DMS 273 treated with DMSO at 0.1 percent for 48 hours (cell line): ENCODE measurements at places on chromosomes 11 and 22.

GRCh38 chr11:111539426-111540113 is 950 bp upstream of the LAYN start:
- peak; percentile 80 for DNase-seq

GRCh38 chr11:74288161-74288560 is 23.3 kb downstream of the P4HA3 start:
- no peak for DNase-seq

DNA sequence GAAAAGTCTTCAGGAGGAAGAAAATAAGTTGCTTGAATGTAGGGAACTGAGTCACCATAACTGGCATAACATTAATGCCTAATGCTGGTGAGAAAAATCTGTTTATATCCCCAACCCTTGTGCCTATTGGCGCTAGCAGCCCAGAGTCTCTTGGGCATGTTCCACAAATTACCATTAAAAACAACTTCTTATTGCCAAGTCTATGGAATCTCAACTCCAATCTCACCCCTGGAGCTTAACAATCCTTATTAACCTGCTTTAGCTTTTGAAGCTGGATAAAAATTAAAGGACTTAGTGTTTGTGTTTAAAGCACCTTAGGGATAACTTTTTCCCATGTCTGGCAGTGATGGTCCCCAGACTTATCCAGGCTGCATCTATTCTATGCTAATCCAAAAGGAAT is 143.0 kb downstream of the APIP start:
- no peak for DNase-seq

DNA sequence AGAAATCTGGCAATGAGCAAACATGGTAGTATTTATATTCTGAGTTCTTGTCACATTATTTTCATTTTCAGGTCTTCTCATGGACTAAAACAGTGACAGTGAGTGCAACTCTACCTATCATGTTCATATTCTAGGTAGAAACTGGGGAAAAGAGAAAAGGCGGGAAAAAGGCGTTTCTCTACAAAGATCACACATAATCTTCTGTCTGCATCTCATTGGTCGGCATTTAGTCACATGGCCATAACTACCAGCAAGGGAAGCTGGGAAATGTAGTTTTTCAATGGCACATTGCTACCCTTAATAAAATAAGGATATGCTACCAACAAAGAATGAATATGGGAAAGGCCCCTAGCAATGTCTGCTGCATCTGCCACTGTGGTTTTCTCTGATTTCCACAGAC is 57.6 kb upstream of the B3GAT1 start:
- DNase-seq = no peak

DNA sequence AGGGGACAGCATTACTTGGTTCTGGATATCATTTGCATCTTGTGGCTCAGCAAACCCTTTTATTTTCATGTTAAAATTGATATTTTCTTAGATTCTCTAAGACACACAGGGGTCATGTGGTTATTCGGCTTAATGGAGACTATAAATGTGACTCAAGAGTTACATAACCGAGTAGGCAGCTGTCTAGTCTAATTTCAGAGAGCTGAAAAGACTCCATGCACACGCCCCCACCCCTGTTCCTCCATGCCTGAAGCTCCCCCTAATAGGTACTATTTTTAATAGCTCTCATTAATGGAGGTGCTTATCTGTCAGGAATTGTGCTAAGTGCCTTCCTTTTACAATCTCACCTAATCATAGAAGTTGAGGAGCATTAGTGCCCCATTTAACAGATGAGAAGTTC is 189.2 kb upstream of the ARHGAP20 start:
- no peak for DNase-seq

DNA sequence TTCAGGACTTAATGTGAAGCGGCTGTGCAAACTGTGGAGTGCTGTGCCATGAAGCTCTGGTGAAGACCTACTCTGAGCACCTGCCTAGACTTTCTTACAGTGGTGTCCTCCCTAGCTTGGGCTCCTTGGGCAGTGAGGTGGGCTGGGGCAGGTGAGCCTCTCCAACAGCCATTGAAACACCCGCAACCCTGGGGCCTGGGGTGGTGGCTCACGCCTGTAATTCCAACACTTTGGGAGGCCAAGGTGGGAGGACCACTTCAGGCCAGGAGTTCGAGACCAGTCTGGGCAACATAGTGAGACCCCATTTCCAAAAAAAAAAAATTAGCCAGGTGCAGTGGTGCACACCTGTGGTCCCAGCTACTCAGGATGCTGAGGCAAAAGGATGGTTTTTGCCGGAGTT is 14.3 kb upstream of the SEC14L3 start:
- DNase-seq = no peak

GRCh38 chr11:112366777-112367176 is 106.1 kb upstream of the PLET1 start:
- no peak for DNase-seq

- DNase-seq = no peak
These were observed 151.6 kb upstream of the BLID start for GRCh38 chr11:122267602-122268001.

DNA sequence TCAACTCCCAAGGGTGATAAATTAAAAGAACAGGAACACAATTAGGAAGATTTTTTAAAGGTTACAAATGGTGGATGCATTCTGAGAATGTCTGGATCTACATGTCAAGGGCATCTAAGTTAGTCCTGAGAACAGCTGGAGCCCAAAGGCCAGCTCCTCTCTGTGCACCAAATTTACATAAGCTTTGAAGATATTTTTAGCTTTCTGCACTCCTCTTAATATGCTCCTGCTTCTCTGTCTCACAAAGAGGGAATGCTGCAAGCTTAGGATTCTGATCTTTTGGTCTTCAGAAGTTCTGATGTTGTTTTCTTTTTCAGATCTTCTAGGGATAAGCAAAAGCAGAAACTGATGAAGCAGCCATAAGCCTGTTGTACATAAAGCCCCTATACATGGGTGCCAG is 309.8 kb upstream of the NCAM1 start:
- no peak for DNase-seq

GRCh38 chr11:133202816-133203215 is 329.5 kb downstream of the OPCML start:
- DNase-seq = no peak

DNA sequence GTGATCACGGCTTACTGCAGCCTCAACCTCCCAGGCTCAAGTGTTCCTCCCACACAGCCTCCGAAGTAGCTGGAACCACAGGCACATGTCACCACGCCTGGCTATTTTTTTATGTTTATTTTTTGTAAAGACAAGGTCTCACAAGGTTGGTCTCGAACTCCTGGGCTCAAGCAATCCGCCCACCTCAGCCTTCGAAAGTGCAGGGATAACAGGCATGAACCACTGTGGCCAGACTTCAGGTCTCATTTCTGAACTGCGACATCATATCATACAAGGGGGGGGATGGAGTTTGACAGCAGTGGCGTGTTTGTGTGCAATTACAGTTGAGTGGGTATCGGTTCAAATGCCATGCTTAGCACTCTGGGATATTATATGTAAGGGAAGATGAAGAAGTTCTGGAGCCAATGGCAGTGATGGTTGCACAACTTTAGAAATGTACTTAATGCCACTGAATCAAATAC is 6.9 kb downstream of the NAALADL1 start:
- no peak for DNase-seq

DNA sequence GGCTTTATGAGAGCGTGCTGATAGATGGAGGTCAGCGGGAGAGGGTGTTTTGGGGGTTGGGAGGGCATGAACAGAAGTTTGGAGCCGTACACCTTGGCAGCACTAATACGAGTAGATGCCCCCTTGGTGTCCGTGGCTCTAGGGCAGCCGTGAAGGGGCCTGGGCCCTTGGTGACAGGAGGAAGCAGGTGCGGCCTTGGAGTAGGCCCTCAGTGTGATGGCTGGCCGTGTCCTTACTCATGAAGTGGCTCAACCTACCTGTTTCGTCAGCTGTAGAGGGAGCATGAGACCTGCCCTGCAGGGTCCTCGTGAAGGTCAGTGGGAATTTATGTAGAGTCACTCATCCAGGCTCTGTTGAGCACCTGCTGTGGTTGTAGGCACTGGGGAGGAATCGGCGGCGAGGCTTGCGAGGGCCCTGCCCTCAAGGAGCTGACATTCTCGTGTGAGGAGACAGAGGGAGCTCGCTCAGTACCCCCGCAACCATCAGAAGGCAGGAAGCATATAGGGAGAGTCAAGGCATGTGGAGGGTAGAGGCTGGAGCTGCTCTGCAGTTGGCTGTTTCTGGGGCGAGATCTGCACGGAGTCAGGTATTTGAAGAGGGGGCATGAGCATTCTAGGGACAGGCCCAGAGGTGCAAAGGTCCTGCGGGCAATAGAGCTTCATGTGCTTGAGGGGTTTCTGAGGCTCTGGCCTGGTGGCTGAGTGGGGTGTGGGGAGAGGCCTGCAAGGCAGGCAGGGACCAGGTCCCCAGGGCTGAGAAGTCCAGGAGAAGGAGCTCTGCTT is 39.6 kb downstream of the TBC1D22A start:
- no peak for DNase-seq

- DNase-seq = no peak
These were observed 43.6 kb downstream of the TSPAN18 start for GRCh38 chr11:44770401-44770800.

GRCh38 chr11:72413914-72414628 is 20.3 kb downstream of the CLPB start:
- DNase-seq = peak; percentile 59

GRCh38 chr11:83537131-83537610 is 251.0 kb upstream of the CCDC90B start:
- no peak for DNase-seq

GRCh38 chr11:102120437-102120973 is 10.3 kb downstream of the YAP1 start:
- no peak for DNase-seq

- no peak for DNase-seq
These were observed 1.7 kb downstream of the PICALM start for GRCh38 chr11:86067009-86067850.

DNA sequence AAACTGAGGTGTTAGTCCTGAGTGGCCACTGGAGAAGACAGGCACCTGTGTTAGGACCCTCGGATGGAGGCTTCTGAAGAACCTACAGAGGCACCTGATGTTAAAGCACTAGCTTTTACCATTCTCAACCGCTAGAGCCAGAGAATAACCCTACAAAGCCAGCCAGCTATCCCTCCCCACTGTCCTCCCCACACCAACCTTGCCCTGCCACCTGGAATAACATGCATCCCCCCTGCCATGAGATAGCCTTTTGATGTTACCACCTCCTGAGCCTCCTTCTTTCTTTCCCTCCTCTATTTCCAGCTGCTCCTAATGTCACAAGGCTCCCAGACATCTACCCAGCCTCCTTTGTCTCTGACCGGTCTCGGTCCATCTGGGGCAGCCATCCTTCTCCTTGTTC is 28.1 kb downstream of the COMMD9 start:
- no peak for DNase-seq

GRCh38 chr11:128599729-128600128 is 12.4 kb upstream of the ETS1 start:
- no peak for DNase-seq

DNA sequence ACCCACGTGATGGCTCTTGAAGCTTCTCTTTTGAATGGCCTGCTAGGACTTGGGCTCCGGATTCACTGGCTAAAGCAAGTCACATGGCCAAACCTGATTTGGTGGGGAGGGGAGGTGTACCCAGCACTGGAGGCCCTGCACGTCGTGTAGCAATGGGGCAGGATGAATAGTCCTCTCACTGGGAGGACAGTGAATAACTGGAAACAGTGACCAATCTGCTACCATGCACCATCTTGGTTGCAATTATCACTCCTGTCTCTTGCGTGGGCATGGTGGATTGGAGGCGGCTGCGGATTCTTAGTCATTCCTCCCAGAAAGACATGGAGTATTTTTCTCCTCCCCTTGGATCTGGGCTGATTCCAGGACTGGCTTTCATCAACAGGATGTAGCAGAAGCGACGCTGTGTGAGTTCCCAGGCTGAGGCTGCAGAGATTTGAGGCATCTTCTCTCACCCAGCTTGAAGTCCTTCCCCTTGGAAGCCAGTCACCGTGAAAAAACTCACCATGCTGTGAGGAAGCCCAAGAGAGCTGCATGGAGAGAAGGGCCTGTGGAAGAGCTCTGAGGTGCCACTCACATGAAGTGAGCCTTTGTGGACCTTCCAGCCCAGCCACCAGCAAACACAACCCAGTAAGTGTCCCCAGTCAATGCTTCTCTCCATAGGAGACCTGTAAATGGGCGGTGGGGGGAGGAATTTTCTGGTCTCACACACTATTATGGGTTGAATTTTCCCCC is 70.4 kb downstream of the IGLL1 start:
- DNase-seq = no peak

- DNase-seq = no peak
These were observed 4.4 kb downstream of the OR4S2 start for GRCh38 chr11:55652560-55652959.

GRCh38 chr22:18983120-18983651 is 47.1 kb upstream of the PRODH start:
- DNase-seq = no peak

DNA sequence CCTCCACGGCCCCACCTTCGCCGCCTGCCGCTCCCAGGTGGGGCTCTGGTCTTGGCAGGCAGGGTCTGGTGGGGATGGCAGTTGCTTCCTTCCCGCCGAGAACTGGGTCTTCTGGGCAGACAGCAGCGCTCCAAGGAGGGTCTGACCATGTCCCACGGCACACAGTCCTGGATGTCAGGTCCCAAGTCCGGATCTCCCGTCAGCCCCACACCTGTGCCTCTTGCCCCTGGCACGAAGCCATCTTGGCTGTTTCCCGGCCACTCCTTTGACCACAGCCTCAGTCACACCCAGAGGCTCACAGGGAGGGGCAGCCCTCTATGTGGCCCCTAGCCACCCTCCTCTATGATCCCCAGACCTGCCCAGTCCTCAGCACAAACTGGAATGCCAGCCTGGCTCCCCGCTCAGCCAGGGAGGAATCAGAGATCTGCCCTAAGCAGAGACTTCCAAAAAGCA is 14.3 kb downstream of the MUC5B start:
- no peak for DNase-seq

DNA sequence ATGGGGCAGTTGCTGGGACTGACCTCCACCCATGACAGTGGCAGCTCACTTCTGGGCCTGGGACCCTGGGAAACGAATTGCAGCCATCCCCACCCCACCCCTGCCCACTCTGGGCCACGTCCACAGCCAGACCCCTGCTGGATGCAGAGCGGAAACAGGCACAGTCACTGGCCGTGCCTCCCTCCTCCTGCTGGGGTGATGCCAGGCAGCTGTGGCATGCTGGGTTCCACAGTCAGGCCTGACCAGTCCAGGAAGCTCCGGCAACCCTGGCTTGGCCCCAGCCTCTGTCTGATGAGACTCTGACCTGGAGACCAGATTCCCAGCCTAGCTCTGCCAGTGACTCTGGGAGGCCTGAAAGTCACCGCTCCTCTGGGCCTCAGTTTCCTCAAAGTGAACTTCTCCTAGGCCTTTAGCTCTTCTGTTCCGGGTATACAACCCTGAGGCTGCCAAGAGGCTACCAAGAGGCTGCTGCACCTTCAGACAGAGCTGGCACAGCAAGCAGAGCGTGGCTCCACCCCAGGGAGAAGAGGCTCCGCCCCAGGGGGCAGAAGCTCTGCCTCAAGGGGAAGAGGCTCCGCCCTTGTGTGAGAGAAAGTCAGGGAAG is 8.9 kb downstream of the SULT4A1 start:
- no peak for DNase-seq

- DNase-seq = no peak
These were observed 1.9 kb upstream of the NECTIN1 start for GRCh38 chr11:119730789-119731386.

DNA sequence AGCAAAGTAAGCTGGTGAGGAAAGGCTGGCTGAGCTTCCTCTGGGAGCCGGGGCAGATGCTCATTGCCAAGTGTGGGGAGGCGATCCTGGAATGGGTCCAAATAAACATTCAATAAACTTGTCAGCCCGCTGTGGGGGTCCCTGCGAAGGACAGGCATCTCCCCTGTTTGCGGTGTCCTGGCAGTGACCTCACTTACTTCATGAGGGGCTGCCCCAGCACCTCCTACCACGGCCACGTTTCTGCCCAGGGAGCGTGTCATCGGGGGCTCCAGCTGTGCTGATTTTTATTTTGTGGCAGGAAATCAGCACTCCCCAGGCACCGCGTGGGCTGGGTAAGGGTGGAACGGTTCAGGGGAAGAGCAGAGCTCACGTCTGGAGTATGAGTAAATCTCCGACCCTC is 493.9 kb upstream of the B3GAT1 start:
- DNase-seq = no peak
